ENCODE measurements at places on chromosomes 12 and 14. TPM values are rescaled to one million over a fixed set of nuclear protein-coding genes. Genes with fewer than 3 reads are reported as not detected.

The PRR4 gene
- polyA plus RNA-seq: 4.2 TPM

The CMTM5 gene
- polyA plus RNA-seq: not detected

The PLEKHD1 gene
- polyA plus RNA-seq: 0.01 TPM

The IFNG-AS1 gene
- polyA plus RNA-seq: not detected

The MYL2 gene
- not detected for polyA plus RNA-seq

The INSM2 gene
- not detected for polyA plus RNA-seq

GRCh38 chr12:56193025-56193578 lies 3.8 kb upstream of the SMARCC2 start:
- no peak for DNase-seq

GRCh38 chr14:94028450-94028826 lies 2.3 kb downstream of the OTUB2 start:
- DNase-seq: no peak

DNA sequence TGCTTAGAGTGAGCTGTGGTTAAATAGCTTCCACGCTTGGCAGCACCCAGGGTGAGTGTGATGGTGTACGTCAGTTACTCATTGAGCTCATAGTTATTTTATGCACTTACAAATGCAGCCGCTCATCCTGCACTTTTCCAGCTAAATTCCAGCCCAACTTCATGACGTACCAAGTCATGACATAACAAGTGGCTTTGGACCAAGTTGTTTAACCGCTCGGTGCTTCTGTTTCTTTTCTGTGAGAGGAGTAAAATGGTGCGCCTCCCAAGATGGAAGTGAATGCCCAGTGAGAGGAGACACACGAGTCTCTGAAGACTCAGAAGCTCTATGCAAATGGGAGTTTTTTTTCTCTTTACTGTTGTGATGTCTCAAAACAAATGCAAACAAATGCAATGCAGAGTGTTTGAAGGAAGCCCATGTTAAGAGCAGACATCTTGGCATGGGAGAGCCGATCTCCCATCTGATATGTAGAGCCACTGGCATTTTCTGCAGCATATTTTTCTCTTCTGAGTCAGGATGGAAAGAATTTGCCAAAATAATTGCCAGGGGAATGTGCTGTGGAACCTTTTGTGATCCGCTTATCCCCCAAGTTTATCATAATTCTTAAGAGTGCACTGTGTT lies 72.2 kb downstream of the FBXW8 start:
- peak; percentile 50 for DNase-seq

GRCh38 chr14:22131749-22132476 lies 457.1 kb downstream of the DAD1 start:
- no peak for DNase-seq

DNA sequence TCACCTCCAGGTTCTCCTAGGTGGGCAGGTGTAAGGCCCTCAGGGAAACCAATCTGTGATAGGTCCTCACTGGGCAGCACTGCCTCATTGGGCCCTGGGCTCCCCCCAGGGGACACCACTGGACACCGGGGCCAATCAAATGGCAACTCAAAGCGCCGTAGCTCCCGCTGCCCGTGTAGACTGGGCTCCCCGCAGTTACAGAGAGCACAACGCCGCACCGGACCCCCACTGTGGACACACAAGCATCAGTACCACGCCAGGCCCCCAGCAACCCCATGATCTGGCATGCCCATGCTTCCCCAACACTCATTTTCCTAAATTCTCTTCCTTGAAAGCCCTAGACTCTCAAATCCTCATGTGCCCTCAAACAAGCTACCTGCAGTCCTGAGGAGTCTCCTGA lies 6.1 kb downstream of the KMT2D start:
- DNase-seq: no peak

GRCh38 chr12:112602150-112602549 lies 183.4 kb downstream of the PTPN11 start:
- DNase-seq: no peak

GRCh38 chr14:52013984-52014600 lies 24.7 kb downstream of the RTRAF start:
- no peak for DNase-seq

- no peak for DNase-seq
These were observed 128.2 kb downstream of the BCL11B start for GRCh38 chr14:99143793-99144192.

- peak; percentile 39 for DNase-seq
These were observed 1.2 kb upstream of the CPNE8 start for GRCh38 chr12:38906482-38907200.

DNA sequence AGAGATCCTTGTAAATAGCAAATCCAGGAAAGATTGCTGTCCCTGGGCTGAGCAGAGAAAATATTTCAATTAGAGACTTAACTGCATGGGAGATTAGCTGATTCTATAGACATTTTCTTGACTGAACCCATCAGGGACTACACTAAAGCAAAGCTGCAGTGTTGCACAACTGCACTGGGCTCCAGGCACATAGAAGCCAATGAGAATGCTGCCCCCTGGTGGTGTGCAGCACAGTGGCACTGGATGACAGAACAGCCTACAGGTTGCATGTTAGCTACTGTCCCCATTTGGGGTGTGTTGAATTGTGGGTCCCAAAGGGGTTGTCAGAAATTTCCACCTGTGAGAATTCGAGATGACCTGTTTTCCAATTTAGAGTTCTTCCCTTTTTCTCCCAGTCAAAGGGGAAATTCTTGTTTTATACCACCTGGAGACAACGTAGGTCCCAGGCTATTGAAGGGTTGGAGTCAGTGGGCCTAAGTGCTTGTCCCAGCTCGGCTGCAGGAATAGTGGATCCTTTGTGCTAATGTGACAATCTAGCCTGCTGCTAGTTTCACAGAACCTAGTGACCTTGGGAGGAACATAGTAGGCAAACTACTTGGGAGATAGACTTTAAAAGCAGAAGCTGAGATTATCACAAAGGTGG lies 114.7 kb downstream of the SLC8A3 start:
- DNase-seq: no peak

- no peak for DNase-seq
These were observed 22.3 kb downstream of the FZD10 start for GRCh38 chr12:130184404-130185090.

GRCh38 chr12:68225576-68226476 lies at the start of gene IL26:
Gene IL26, minus strand, starts transcription at chr12:68225810. Its CDS starts 54 bp downstream, at chr12:68225756.
- DNase-seq: no peak

DNA sequence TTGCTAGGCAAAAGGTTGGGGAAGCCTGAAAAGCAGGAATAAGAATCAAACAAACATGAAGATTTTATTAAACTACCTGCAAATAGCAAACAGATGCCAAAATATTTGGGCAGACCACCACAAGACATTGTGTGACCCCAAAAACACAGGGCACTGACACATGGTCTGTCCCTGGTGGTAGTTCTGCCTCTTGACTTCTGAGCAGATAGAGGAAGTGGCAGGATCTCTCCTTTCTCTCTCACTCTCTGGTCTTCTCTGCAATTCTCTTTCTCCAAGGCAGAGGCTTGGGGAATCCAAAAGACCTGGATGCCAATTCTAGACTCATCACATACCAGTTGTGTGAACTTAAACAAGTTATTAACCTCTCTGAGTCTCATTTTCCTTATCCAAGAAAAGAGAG lies 4.3 kb upstream of the PTGDR start:
- DNase-seq: no peak

DNA sequence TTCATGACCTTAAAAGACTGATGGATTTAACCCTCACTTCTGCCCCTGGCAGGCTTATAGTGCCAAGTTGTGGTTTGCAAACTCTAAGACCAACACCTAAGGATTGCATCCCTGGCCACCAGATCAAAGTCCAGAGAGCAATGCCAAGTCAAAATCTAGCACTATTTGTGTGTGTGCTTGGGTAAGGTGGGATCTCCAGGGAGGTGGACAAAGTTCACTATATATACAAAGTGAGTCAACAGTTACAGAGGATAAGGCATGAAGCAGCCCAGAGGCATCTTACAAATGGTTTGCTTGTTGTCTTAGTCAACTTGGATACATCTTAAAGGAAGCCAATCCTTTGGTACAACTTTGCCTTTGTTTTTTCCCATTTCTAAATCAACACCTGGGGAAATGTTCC lies 137.3 kb downstream of the MSRB3 start:
- DNase-seq: no peak

Measured in BJ (cell line).